ENCODE measurements at places on chromosomes 1 and 21. TPM values are rescaled to one million over a fixed set of nuclear protein-coding genes. Genes with fewer than 3 reads are reported as not detected.

CACNA1S gene
- not detected for polyA plus RNA-seq

JAM2 gene
- 12.8 TPM for polyA plus RNA-seq

HTR1D gene
- 0.02 TPM for polyA plus RNA-seq

MPL gene
- 0.07 TPM for polyA plus RNA-seq

CELA2B gene
- not detected for polyA plus RNA-seq

GPR89A gene
- 8.7 TPM for polyA plus RNA-seq

LEFTY1 gene
- polyA plus RNA-seq, result 60.5 TPM

TEKT2 gene
- polyA plus RNA-seq, result 0.12 TPM

NBPF12 gene
- 4.9 TPM for polyA plus RNA-seq

SMIM1 gene
- polyA plus RNA-seq, result 3.7 TPM

TAL1 gene
- 17.1 TPM for polyA plus RNA-seq

RNU1-3 gene
- polyA plus RNA-seq, result not detected

SPRR1B gene
- 2.6 TPM for polyA plus RNA-seq

LCE3E gene
- not detected for polyA plus RNA-seq

RXFP4 gene
- polyA plus RNA-seq, result not detected

PLPPR4 gene
- 0.22 TPM for polyA plus RNA-seq

CYP4A22 gene
- polyA plus RNA-seq, result 0.10 TPM

REN gene
- not detected for polyA plus RNA-seq

DMBX1 gene
- polyA plus RNA-seq, result not detected

Measured in adipose tissue (tissue), 3 donors.